ENCODE measurements at places on chromosomes 1 and 21. TPM values are rescaled to one million over a fixed set of nuclear protein-coding genes. Genes with fewer than 3 reads are reported as not detected.

GRCh38 chr1:26696654-26697430, 1.0 kb downstream of the ARID1A start:
- DNase-seq = peak; percentile 79

GRCh38 chr21:41962425-41962966, 8.7 kb upstream of the C2CD2 start:
- no peak for DNase-seq

GRCh38 chr1:203548892-203549291, 54.9 kb downstream of the OPTC start:
- DNase-seq = no peak

DNA sequence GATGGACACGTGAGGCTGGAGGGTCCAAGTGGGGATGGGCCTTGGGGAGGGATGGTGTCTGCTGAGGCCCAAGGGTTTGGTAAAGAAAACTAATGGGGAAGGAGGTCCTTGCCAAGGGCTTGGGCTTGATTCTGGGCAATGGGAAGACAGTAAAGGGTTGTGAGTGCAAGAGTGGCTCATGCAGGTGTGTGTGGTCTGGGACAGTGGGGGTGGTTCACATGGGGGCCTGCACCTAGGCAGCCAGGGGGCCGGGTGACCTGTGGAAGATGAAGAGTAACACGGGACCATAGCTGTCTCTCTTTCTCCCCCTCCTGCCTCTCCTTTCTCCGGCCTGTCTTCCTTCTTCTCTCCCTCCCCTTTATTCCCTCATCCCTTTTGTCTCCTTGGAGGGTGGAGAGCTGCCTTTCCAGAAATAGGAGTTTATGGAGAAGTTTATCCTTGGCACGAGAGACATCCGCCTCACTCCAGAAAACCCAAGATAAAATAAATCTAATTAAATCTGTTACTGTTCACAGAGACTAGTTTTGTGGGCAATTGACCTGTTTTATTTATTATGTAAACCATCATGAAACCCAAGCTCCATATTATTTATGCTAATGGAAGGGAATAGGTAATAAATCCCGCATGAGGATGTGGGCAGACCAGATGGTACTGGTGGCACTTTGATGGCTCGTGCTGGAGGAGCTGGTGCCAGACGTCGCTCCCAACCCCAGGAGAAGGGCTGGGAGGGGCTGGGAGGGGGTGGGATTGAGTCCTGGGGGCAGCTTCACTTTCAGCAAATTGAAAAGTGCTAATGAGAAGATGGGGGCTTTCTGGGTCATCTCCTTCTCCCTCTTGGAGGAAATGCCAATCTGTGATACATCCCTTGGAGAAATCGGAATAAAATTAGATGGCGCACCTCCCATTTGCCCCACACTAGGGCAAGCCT, 272.9 kb upstream of the CSF3R start:
- DNase-seq = no peak

DNA sequence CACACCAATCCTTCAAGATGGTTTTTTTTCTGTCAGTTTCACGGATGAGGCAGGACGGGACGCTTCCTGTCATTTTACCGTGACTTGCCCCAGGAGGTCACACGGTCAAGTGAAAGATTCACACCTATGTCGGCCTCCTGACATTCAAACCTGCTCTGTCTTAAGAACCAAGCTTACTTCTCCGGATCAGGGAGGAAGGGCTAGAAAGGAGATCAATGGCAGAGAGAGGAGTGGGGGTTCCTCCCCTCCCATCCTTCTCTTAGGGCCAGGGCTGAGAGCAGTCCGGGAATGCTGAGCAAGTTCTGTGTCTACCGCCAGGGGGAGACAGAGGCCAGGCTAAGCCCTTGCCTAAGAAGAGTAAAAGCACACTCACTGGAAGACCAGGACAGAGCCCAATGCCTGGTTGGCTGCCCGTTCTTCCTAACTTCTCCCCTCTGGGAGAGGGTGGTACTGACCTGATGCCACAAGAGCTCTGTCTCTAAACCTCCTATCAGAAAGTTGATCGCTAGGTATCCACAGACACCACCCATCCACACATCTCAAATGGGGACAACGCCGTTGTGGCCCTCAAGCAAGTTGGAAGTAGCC, 1.1 kb upstream of the PPM1J start:
- peak; percentile 94 for DNase-seq

GRCh38 chr1:230728710-230729392, 14.9 kb upstream of the AGT start:
- DNase-seq = no peak

The GJA5 gene
- 10.8 TPM for total RNA-seq

The ATP5IF1 gene
- total RNA-seq = 167 TPM

The HSD3B2 gene
- not detected for total RNA-seq
